ENCODE measurements at places on chromosomes 7 and 10. TPM values are rescaled to one million over a fixed set of nuclear protein-coding genes. Genes with fewer than 3 reads are reported as not detected.

Gene SFTPA1
- not detected for total RNA-seq

Gene SYT15B
- total RNA-seq: 0.18 TPM

Gene PARD3
- total RNA-seq: 20.2 TPM

Gene MCM10
- 28.7 TPM for total RNA-seq

Gene INMT
- total RNA-seq: not detected

Gene RGS10
- 21.8 TPM for total RNA-seq
